ENCODE measurements at places on chromosomes 3 and 15.

DNA sequence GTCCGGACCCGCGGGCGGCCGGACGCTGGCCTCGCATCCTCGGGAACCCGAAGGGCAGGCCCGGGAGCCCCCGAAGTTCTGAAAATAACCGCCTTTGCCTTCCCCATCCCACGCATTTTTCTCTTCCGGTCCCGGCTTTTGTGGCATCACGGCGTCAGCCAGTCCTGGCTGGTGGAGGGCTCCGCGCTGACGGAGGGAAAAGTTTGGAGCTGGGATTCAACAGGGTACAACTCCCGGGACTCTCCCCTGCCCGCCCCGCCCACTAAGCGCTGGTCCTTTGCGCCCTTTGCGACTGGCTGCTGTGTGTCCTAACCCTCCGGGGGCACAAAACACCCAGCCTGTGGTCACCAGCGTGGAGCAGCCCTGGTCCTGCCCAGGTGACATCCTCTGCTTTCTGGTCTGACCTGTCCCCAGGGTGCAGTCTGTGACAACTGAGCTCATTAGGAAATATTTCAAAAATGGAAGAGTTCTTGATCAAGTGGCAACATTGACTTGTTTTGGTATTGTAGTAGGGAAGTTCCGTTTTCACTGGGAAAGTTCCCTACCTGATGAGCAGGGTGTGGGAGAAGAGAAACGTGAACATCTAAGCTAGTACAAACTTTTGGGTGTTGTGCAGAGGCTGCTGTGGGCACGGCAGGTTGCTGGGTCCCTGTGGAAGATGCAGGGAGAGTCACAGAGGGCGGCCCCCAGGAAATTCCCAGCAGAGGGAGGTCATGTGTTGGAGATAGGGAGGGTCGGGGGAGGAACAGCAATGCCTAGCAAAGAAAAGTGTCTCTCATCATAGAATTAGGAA lies 775 bp downstream of the ARNT2 start:
- DNase-seq, result peak; percentile 51

DNA sequence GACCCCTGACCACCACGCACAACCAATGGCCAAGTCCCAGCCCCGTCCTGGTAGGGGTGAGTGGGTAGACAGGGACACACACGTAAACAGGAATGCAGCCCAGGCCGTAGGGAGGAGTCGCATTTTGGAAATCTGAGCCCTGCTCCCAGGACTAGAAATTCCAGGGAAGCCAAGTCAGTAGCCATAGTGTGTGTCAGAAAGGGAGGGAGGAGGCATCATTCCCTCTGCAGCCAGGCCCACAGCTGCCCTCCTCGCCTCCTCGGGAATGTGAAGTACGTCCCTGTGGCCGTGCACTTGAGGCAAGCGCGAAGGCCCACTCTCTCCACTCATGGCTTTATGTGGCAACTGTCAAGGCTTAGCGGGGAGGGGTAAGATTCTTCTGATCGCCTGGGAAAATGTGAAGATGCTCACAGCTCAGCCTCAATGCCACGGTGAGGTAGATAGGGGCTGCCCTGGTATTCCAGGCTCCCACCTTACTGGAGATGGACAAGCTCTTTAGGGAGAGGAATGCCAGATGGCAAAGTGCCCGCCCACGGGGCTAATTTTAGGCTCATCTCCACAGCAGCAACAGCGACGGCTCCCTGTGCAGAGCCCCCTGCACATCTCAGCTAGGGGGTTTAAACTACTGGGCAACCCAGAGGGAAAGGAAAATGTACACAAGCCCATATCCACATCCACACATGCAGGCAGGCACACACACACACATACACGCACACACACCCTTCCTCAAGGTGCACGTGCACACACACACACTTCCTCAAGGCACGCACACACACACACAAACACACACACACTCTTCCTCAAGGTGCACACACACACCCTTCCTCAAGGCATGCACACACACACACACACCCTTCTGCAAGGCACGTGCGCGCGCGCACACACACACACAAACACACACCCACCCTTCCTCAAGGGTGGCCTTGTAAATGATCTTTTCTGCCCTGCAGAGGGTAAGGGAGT lies 65.5 kb downstream of the ADCY5 start:
- peak; percentile 81 for DNase-seq

DNA sequence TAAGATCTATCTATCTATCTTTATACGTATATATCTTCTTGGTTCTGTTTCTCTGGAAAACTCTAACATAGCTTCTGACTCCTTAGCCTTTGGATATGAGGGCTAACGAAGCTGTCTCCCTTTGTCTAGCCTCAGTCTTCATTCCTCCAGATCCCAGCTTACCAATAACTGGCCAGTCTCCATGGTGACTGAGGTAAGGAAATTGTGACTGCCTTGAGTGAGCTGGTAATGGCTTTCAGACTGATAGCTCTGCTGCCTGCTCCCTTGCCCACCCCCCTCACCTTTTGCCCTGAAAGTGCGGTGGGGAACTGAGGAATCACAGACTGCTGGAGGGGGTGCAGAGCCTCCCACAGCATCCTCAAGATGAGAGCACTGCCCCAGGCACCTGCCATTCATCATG lies 65.8 kb upstream of the ABHD17C start:
- DNase-seq, result no peak

DNA sequence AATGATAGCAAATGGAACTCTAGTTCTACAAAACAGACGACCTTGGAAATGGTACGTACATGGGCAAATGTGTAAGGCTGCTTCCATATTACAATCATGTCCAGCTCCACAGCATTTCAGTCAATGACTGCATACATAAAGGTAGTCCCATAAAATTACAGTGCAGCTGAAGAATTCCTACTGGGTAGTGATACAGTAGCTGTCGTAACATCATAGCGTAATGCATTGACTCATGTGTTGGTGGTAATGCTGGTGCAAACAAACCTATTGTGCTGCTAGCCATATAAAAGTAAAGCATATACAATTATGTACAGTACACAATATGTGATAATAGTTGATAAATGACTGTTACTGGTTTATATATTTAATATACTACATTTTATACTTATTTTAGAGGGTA lies 18.5 kb downstream of the TTC23 start:
- no peak for DNase-seq

DNA sequence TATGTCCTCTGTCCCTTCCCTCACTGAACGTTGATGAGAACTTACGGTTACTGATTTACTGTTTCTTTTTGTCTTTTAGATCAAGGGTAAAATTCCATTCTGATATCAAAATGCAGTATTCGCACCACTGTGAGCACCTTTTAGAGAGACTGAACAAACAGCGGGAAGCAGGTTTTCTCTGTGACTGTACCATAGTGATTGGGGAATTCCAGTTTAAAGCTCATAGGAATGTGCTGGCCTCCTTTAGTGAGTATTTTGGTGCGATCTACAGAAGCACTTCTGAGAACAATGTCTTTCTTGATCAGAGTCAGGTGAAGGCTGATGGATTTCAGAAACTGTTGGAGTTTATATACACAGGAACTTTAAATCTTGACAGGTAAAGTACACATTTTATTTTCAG lies 990 bp downstream of the MYNN start:
- DNase-seq, result no peak

DNA sequence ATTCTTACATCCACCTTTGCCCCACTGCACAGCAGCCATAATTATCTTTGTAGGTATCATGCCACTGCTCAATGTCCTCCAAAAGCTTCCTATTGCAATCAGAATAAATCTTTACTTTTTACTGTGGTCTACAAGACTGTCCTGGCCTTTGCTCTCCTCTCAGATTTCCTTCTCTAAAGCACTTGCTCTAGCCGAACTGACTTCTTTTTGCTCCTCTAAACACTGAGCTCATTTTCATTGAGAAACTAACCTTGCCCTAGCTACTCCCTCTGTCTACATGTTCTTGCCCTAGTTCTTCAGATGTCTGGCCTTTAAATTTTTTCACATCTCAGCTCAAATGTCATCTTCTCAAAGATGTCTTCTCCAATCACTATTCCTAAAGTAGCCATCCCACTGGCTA lies 342.8 kb downstream of the TBC1D5 start:
- no peak for DNase-seq

DNA sequence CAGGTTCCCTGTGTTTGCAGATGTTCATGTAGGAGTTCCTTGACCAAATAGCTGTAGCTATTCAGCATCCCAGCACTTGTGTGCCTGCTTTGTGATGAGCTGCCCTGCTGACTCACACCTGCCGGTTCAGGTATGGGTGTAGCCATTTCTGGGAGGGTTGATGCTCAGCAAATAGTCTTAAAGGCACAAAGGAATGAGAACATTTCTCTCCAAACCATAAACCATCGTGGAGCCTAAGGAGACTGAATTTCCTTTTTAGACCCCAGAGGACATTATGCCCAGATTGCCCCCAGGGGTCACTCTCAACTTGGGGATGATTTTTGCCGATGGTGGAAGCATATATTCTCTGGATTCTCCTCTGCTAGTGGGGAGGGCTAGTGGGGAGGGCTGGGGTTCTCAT lies 80.6 kb downstream of the ADAMTSL3 start:
- DNase-seq, result no peak

DNA sequence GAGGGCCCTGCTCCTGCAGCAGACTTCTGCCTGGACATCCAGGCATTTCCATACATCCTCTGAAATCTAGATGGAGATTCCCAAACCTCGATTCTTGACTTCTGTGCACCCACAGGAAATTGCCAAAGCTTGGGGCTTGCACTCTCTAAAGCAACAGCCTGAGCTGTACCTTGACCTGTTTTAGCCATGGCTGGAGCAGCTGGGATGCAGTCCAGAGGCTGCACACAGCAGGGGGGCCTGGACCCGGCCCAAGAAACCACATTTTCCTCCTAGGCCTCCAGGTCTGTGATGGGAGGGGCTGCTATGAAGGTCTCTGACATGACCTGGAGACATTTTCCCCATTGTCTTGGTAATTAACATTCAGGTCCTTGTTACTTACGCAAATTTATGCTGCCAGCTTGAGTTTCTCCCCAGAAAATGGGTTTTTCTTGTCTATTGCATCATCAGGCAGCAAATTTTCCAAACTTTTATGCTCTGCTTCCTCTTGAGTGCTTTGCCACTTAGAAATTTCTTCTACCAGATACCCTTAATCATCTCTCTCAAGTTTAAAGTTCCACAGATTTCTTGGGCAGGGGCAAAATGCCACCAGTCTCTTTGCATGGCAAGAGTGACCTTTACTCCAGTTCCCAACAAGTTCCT lies 11.8 kb upstream of the MYO5A start:
- DNase-seq, result no peak

DNA sequence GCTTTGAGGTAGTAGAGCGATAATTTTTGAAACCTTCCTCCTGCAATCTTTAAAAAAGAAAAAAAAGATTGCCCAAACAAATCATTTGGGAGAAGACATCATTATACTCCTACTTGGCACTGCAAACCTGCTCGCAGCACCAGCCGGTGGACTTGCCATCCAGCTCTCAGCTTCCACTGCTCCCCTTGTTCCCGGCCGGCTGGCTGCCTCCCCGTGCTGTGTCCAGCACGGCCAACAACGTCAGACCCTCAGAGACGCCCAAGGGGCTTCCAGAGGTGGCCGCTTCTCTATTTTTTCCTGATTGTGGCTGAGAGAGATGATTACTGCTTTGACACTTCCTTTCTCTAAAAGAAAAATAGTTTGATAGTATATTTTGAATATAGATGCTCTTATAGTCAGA lies 3.0 kb upstream of the BFSP2 start:
- DNase-seq, result no peak

DNA sequence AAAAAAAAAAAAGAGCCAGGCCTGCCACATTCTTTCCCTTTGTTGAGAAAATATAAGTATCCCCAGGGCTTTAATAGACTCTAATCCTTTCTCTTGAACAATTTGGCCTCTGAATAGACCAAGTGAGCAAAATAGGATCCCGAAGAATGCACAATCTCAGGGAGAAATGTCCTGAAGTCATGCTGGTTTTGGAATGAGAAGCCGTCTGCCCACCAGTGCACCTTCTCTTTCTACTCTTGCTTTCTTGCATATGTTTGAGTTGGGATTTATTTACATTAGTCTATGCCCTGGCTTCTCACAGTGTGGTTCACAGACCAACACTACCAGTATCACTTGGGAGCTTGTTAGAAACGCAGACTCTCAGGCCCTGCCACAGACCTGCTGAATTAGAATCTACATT lies 153.0 kb downstream of the ZNF621 start:
- no peak for DNase-seq

GRCh38 chr15:48796930-48797329 lies 13.9 kb downstream of the CEP152 start:
- DNase-seq, result no peak

- DNase-seq, result no peak
Measured at GRCh38 chr3:127092776-127093175, 100.2 kb upstream of the PRR23E start.

GRCh38 chr3:55300701-55301100 lies 186.4 kb downstream of the WNT5A start:
- DNase-seq, result no peak

DNA sequence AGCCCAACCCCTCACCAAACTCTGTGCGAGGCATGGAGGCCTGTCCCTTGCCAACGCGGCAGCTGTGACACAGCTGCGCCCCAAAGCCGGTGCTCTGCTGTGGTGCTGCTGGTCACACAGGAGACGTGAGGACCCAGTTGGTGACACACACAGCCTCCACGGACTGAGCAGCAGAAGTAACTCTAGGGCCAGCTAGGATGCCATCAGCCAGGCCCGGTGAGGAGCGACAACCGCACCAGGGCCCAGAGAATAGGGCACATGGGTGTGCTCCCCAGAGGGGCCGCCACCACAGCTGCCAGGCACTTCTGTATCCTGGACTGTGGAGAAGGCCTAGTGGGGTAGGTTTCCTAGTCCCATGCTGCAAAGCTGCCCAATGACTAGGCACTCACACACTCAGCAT lies 10.7 kb downstream of the ZXDC start:
- no peak for DNase-seq

- peak; percentile 83 for DNase-seq
Measured at GRCh38 chr3:38039899-38040261, 872 bp downstream of the DLEC1 start.

GRCh38 chr3:21226086-21226485 lies 524.9 kb downstream of the ZNF385D start:
- DNase-seq, result peak; percentile 58

- DNase-seq, result no peak
Measured at GRCh38 chr3:114480442-114480841, 186.6 kb downstream of the TIGIT start.

GRCh38 chr15:63387748-63388493 lies 6.3 kb upstream of the CA12 start:
- DNase-seq, result no peak
